ENCODE measurements at places on chromosomes 5 and 9.

DNA sequence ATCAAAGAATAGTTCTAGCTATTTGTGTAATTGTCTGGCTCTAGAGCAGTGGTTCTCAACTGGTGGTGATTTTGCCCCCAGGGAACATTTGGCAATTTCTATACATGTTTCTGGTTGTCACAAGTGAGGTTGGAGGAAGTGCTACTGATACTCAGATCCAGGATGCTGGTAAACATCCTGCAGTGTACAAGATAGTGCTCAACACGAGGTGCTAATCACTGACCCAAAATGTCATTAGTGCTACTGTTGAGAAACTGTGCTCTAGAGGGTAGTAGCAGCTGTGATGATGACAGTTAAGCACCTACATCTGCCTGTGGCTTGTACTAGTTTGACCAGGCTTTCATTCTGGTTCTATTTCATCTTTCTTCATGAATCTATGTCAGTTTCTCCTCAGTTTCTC is 22.1 kb downstream of the LRRC19 start:
- DNase-seq: no peak

GRCh38 chr9:133979921-133980863 is 11.9 kb downstream of the VAV2 start:
- DNase-seq: no peak

DNA sequence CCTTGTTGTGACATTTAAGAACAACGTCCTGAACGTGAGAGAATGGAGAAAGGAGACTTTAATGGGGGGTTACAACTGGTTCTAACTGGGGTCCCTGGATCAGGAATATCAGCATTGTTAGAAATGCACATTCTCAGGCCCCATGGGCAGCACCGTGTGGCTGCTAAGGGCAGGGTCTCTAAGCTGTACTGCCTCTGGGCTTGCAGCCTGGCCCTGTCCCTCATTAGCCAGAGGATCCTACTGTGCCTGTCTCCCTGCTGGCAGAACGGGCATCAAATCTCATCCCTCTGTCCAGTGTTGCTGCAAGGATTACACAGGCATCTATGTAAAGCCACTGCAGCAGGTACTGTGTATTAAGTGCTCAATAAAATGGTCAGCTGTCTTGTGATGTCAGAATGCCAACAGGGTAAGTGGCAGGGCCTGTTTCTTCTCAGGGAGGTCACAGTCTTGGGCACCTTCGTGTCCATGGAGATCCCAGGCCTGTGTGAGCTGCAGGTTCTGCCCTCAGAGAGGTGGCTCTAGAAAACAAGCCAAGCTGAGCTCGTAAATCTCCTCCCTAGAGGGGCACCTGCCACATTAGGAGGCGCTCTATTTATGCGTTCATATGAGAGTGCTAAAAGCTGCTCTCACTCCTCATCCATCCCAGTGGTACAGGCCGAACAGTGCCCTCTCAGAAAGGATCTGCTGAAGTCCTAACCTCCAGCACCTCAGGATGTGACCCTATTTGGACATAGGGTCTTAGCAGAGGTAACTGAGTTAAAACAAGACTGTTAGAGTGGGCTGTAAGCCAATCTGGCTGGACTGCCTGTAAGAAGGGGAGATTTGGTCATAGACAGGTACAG is 210.5 kb downstream of the GADD45G start:
- DNase-seq: no peak

DNA sequence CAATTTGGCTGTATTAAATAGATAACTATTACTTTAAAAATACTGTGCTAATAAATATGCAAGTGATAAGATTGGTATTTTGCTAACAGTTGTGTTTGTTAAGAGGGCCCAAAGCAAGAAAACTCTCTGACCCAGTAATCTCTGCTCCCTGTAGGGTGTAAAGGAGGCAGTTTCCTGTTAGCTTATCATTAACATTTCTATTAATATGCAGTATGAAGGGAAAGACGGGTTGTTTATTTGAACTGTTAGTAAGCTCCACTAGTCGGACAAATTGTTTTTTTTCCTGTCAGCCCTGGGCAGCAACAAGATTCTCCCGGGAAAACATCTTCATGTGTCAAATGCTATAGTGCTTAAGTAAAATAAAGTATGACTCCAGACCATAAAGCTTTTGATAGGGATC is 35.6 kb downstream of the ERP44 start:
- no peak for DNase-seq

DNA sequence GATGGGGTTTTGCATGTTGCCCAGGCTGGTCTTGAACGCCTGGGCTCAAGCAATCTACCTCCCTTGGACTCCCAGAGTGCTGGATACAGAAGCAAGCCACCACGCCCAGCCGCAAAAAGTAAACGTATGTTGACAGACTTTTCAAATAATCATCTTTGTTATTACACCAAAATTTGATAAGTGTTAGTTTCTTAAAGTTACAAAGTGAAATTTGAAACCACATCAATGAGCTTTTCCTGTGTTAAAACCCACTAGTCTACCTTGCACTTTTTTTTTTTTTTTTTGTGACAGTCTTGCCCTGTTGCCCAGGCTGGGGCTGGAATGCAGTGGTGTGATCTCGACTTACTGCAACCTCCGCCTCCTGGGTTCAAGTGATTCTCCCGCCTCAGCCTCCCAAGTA is 29.9 kb downstream of the SPACA9 start:
- DNase-seq: no peak

GRCh38 chr9:126383406-126384046 is 56.9 kb downstream of the MVB12B start:
- peak; percentile 6 for DNase-seq

- no peak for DNase-seq
These were observed 18.1 kb upstream of the ZFR start for GRCh38 chr5:32462618-32463017.

DNA sequence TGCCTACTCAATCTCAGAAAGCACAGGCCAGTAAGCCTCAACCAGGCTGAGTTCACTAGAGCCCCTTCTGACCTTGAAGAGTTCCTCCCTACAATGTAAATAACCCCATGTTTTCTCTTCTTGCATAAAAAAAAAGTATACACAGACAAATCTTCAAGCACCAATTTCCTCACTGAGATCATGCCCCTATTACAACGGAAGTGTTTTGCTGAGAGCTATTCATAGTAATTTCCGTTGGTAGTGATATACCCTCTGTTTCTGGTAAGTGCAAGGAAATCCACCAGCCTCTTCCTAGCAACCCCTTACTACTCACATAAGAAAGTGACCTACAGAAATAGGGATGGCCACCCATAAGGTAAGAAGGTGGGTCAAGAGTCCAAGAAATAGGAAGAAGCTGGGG is 76.4 kb upstream of the TARS1 start:
- no peak for DNase-seq

GRCh38 chr5:96807075-96807654 is 580 bp downstream of the ERAP1 start:
- peak; percentile 88 for DNase-seq

GRCh38 chr9:17342696-17343095 is 207.9 kb downstream of the CNTLN start:
- DNase-seq: no peak

DNA sequence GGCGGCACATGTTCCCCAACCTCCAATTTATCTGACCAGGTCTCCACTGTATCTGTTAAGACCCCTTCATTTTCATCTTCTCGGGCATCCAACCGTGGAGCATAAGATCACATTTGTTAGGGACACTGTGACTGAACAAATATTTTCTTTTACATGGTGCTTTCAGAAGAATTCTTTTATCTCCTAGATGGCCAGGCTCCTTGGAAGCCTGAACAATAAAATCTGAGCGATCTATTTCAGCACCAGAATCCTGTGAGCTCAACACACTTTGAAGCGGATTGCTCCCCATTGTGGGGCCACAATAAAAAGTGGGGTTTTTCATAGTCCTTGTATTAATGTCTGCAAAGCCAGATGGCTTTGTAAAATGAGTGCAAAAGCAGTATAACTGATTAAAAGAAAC is 273.7 kb downstream of the CD180 start:
- DNase-seq: no peak
